ENCODE measurements at places on chromosomes 11 and 22.

- no peak for DNase-seq
Observed at GRCh38 chr11:65429068-65429681, 6.6 kb downstream of the NEAT1 start.

DNA sequence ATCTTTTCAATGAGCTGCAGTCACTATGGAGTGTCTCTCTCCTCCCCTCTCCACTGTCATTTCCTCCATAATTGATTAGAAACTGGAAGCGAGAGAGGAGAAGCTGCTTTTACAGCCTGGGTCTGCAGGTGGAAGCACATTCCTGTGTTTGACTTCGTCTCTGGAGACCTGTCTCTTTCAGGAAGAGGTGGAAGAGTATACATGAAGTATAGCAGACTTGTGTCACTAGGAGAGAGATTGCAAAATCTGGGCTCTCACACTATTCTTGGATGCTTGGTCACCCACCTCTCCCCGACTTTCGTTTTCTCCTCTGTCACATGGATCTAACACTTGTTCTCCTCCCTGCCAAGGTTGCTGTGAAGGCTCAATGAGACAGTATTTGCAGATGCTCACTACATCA is 323.3 kb downstream of the NTM start:
- no peak for DNase-seq

- no peak for DNase-seq
Observed at GRCh38 chr22:29258407-29259252, 9.2 kb downstream of the RHBDD3 start.

DNA sequence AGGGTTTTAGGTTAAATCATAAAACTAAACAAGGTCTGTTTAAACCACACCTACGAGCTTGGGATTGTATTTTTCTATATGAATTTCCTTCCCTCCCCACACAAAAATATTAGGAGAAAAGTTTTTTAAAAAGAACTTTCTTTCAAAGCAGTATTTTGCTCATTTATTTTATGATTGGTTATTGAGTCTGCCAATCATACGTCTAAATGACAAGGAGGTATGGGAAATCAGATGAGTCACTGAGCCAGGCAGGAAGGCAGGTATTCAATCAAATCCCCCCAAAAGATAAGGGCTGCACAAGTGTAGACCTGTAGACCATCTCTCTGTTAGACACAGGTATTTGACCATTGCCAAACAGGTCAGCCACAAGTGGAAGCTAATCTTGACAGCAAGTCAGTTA is 440.1 kb upstream of the CCDC90B start:
- no peak for DNase-seq

- no peak for DNase-seq
Observed at GRCh38 chr11:60184824-60185511, 2.1 kb upstream of the MS4A6A start.

DNA sequence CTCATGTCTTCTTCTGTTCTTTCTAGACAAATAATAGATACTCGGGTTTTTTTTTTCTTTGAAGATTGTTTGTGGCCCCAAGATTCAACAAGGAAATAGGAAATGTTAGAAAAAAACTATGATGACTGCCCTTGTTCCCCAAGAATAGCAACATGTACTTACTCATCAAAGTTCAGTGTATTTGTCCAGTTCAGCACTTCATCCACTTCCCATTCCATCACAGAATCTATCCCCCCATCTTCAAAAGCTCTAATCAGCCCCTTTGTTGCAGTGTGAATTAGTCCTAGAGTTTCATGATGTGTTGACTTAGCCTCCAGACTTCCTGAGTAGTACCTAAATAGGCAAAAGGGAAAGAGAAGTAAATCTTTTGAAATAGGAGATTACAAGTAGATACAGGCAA is 74.3 kb downstream of the C11orf65 start:
- DNase-seq: no peak

- no peak for DNase-seq
Observed at GRCh38 chr11:120985718-120986569, 38.0 kb upstream of the TBCEL start.

All from HS-27A (cell line).